ENCODE measurements at places on chromosomes 5 and 9.

- DNase-seq, result no peak
These were observed 1697.1 kb upstream of the NUDT12 start for GRCh38 chr5:105259581-105260217.

DNA sequence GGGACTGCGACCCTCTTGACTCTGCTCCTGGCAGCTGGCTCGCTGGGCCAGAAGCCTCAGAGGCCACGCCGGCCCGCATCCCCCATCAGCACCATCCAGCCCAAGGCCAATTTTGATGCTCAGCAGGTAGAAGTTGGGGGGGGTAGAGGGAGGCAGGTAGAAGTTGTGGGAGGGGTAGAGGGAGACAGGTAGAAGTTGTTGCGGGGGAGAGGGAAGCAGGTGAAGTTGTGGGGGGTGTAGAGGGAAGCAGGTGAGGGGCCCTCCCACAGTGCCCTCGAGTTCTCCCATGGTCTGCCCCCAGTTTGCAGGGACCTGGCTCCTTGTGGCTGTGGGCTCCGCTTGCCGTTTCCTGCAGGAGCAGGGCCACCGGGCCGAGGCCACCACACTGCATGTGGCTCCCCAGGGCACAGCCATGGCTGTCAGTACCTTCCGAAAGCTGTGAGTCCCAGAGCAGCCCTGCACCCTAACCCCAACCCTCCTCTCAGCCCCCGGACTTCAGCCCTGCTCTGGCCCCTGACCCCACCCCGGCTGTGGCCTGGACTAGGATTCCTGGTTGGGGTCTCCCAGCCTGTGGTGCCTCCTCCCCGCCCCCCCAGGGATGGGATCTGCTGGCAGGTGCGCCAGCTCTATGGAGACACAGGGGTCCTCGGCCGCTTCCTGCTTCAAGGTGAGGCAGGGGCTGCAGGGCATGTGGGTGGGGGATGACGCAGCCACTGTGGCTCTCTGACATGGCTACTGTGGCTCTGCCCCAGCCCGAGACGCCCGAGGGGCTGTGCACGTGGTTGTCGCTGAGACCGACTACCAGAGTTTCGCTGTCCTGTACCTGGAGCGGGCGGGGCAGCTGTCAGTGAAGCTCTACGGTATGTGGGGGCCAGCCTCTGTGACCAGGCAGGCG is 537 bp downstream of the C8G start:
- no peak for DNase-seq

GRCh38 chr9:14347406-14348122 is 33.6 kb upstream of the NFIB start:
- DNase-seq, result no peak

GRCh38 chr9:125638239-125639045 is 68.6 kb downstream of the MAPKAP1 start:
- no peak for DNase-seq

DNA sequence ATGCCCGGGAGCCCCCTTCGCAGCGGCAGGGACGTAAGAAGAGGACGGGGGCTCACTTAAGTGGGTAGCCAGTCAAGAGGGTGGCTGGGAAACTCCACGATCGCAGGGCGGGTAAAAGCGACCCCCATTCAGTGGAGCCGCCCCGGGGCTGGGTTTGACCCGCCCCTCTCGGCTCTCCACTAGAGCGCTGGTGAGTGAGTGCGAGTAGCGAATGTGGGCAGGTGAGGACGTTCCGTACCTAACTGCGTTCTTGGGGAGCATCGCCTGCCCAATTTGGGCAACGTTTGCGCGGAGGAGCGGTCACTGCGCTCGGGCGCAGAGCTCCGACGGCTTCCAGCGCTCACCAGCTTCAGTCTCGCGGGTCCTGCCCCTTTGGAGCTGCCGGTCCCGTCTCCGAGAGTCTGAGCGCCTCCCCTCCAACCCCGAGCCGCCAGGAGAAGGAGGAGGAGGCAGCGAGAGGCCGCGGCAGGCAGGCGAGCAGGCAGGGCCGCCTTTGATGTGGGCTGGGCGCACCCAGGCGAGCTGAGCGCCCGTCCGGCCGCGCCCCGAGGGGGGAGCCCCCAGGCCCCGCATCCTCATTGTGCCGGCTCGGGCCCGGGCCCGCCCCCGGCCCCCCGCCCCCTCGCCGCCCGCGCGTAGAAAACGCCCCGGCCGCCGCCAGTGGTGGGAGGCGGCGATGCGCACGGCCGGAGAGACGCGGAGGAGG is at the start of gene FGF18:
Gene FGF18 (plus strand): TSS at position 666 of the 706 bp plus-strand sequence. CDS start 553 bp downstream, outside the sequence.
- peak; percentile 71 for DNase-seq

DNA sequence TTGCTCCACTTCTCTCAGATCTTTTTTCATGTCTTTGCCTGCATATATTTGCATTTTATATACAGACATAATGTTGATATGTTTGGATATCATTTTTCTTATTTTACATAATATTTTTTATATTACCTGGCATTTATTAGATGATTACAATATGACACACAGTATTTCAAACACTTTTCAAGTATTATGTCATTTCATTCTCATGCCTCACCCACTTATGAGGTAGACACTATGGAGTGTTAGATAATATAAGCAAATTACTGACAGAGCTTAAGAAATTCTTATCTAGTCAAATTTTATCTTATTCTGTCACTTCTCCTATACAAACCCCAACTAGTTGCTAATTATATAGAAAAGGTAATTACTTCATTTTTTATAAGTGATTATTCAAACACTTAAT is 11.1 kb downstream of the LURAP1L start:
- no peak for DNase-seq

- DNase-seq, result no peak
These were observed 260.0 kb downstream of the TRPM3 start for GRCh38 chr9:70861376-70861775.

DNA sequence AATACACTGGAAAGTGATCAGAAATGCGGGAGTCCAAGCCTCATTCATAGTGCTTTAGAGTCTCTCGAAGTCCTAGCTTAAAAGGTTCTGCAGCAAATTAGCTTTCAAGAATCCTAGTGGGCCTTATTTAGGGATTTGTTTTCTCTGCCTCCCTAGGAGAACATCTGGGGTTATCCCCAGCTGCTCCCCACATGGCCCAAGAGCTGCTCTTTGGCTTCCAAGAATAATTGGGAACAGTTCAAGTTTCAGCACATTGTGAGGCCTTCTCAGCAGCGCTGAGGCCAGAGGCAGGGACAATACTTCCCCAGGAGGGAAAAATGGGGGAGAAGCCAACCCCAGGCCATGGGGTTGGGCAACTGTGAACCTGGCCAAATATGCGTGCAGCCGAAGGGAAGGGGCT is 108.7 kb downstream of the LIFR start:
- DNase-seq, result no peak

DNA sequence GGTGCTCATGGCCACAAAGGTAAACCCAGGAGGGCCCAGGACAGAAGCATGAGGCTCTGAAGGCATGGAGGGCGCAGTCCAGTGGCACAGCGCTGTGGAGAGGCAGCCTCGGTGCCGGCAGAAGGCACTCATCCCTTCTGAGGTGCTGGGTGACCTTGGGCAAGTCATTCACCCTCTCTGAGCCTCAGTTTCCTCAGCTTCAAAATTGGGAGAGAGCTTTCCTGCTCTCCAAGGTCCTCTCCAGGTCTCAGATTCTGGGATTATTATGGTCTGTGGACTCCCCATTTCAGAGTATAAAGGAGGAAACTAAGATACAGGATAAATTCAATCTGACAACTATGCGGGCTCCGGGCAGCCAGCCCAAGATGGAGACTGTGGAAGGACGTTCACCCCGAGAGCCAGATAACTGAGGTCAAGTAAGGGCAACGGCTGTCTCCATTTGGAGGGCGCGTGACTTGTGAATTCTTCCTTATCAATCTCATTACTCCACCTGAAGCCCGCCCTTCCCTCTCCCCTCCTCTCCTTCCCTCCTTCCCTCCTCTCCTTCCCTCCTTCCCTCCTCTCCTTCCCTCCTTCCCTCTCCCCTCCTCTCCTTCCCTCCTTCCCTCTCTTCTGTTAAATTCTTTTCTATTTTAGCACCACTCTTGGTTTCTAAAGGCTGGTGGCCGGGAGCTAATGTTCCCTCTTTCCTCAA is 58.1 kb downstream of the LRSAM1 start:
- no peak for DNase-seq

- DNase-seq, result no peak
These were observed 615.7 kb upstream of the ARRDC3 start for GRCh38 chr5:91998774-91999173.

- no peak for DNase-seq
These were observed 104.1 kb upstream of the TBC1D2 start for GRCh38 chr9:98359569-98359968.

GRCh38 chr5:146698651-146699050 is 179.9 kb downstream of the PPP2R2B start:
- no peak for DNase-seq

- DNase-seq, result no peak
These were observed 21.8 kb downstream of the IRX4 start for GRCh38 chr5:1860949-1861348.

GRCh38 chr5:125140220-125140619 is 393.8 kb upstream of the ZNF608 start:
- DNase-seq, result no peak

DNA sequence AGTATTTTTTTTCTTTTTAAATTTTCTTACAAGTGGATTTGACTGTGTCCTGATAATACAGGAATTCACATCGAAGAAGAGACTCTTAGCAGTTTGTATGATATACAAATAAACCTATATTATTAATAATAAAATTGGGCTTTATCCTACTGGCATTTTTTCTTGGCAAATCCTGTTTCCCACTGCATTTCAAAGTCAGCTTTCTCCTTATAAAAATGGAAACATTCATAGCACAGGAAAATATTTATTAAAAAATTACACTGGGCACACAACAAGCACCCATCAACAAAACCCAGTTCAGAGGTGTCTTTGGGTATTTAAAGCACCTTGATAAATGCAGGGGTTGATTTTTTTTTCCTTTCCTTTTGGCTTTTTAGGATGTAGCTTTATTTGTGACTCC is 200.9 kb downstream of the MEF2C start:
- DNase-seq, result no peak

DNA sequence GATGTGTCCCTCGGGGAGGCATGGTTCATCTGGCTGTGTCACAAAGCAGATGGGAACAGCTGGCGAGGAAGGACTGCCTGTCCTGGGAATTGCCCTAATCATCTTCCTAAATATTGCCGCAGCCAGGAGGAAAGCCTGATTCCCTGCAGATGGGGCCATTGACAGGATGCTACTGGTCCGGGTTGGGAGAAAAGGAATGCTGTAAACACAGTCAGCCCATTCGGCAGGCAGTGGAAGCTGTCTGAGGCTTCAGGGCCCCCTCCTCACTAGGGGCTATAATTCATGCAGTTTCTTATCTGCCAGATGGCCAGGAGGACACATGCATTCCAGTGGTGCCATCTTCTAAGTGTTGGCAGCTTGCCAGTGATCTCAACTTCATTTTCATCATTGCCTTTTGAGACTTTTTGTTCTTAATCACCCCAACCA is 110.3 kb downstream of the KCNIP1 start:
- no peak for DNase-seq

DNA sequence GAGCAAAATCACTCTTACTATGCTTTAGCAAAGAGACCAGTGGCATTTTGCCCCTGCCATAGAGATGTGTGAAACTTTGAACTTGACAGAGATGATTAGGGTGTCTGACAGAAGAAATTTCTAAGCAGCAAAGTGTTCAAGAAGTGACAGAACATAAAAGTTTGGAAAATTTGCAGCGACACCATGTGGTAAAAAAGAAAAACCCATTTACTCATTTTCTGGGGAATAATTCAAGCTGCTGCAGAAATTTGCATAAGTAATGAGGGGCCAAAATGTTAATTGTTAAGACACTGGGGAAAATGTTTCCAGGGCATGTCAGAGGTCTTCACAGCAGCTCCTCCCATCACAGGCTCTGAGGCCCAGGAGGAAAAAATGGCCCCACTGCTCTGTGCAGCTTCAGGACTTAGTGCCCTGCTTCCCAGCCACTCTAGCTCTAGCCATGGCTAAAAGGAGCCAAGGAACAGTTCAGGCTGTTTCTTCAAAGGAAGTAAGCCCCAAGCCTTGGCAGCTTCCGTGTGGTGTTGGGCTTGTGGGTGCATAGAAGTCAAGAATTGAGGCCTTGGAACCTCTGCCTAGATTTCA is 6.1 kb upstream of the AP3B1 start:
- DNase-seq, result no peak

GRCh38 chr5:65588694-65589093 is 25.6 kb downstream of the PPWD1 start:
- no peak for DNase-seq

DNA sequence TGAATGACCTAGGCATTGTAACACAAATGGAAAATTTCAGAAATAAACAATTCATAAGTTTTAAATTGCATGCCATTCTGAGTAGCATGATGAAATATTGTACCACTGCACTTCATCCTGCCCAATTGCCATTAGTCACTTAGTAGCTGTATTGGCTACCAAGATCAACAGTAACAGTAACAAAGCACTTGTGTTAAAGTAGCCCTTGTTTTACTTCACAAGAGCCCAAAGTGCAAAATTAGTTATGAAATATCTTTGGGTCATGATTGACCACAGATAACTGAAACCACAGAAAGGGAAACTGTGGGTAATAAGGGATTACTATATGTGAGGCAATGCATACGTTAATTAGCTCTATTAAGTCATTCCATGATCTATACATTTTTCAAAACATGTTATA is 33.3 kb upstream of the RORB start:
- DNase-seq, result no peak

GRCh38 chr9:118606668-118607067 is 762.6 kb downstream of the BRINP1 start:
- no peak for DNase-seq

GRCh38 chr9:38467404-38467803 is 43.1 kb upstream of the IGFBPL1 start:
- DNase-seq, result no peak

- DNase-seq, result no peak
These were observed 436.7 kb downstream of the CETN3 start for GRCh38 chr5:89972901-89973300.

GRCh38 chr9:8552732-8553131 is 753.2 kb upstream of the DMAC1 start:
- no peak for DNase-seq

GRCh38 chr9:35414889-35415288 is 75.0 kb upstream of the RUSC2 start:
- DNase-seq, result no peak

GRCh38 chr9:78236551-78236910 is 656 bp downstream of the CEP78 start:
- DNase-seq, result no peak

DNA sequence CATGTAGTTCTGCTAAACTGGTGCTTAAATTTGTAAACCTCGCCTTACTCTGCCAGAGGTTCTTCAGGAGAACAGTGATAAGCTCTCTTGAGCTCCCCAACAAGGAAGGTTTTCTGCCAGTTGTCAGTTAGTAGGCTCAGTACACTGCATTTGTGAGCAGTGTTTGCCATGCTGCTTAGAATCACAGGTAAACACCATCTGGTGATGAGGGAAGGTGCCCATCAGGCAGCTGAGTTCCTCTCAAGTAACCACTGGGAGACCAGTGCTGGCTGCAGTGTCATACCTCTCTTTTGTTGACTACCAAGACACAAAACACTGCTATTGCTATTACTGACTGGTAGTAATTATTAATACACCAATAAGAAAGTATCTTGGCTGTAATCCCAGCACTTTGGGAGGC is 186.2 kb upstream of the OTULINL start:
- DNase-seq, result no peak

GRCh38 chr5:170171811-170172210 is 61.0 kb upstream of the C5orf58 start:
- no peak for DNase-seq
